Activated CD4-positive, alpha-beta T cell treated with anti-CD3 and anti-CD28 coated beads for 24 hours (primary cell): ENCODE measurements at places on chromosomes 3 and 15.

DNA sequence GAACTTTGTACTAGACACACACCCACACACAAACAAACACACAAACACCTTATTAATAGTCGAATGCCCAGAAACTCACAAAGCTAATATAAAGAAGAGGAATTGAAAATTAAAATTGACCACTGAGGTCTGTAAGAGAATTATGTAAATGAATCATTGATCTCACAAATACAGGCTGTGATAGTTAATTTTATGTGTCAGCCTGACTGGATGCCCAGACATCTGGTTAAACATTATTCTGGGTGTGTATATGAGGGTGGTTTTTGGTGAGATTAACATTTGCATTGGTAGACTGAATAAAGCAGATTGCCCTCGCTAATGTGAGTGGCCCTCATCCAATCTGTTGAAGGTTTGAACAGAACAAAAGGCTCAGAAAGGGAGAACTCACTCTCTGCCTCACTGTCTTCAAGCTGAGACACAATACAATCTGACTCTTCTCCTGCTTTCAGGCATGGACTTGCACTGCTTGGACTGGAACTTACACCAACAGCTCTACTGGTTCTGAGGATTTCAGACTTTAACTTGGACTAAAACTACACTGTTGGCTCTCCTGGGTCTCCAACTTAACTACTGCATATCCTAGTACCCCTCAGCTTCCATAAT, 199.4 kb upstream of the TTC14 start:
- no peak for DNase-seq

- DNase-seq = no peak
These were observed 64.9 kb downstream of the CMTM8 start for GRCh38 chr3:32303399-32303747.

DNA sequence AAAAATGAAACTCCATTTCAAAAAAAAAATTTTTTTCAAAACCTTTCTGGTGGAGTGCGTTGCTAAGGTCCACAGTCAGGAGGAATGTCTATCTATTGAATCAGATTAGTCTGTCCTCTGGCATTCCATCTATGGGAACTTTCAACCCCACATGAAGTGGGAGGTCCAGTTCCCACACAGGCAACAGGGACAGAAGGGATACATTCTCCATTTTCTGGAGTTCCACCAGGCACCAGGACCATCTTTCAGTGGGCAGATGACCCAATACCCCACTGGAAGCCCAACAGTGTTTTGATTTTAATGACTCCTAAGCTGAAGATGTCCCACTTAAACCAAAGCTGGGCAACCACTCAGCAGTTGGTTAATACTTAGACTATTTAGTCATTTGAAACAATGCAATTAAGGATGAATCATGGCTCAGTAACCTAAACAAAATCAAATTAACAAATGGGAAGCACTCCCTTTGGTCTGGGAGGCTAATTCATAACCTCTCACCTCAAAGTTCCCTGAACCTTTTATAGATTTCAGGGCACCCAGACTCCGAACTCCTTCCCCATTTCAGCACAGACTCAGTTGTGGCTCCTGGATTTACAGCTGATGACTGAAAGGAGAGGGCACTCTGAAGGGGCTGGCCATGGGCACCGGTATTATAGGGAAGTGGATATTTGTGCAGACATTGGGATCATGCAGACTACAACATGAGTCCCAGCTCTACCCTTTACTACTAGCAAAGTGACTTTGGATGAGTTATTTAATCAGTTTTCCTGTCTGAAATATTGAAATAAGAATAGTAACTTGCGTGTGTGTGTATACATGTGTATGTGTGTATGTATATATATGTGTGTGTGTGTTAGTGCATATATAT, 264.3 kb upstream of the LRTM1 start:
- DNase-seq = no peak

DNA sequence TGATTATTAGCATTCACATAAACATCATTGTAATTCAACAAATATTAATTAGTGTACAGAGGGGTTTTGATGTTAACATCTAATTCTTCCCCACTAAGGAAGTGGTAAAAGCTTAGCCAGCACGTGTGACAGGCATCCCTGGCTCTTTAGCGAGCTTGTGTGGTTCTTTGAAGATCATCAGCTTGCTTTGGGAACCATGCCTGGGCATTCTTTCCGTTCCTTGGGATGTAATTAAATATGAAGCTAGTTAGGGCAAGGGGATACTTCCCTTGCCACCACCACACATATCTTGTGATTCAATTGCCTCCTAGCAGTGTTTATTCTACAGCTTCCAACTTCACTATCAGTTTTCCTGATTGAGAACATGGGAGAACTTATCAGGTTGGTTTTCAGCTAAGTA, 246.5 kb downstream of the MYRIP start:
- no peak for DNase-seq

DNA sequence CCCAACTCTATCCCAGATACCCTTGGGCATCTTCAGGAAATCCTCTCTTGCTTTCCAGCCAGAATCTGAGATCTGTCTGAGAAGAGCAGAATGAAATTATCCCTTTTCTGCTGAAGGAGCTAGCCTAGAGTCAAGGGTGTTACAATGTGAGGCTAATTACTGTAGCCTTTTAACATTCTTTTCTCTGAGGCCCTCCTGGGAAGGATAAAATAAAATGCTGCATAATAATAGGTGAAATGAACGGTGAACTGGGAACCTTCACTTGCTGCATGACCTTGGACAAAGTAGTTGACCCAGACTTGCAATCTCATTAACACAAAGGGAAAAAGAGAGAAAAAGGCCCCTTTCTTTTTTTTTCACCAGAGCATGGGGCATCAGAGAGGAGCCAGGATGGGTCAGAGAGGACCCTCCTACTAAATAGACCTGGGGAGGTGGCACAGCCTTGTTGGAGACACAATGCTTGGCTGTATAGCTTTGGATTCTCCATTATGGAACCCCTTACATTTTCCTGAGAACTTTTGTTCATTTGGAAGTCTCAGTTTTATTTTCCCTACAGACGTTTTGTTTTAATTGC, 137.0 kb upstream of the LIPC start:
- DNase-seq = no peak

- no peak for DNase-seq
These were observed 87.9 kb downstream of the ARPP21 start for GRCh38 chr3:35727179-35727578.

DNA sequence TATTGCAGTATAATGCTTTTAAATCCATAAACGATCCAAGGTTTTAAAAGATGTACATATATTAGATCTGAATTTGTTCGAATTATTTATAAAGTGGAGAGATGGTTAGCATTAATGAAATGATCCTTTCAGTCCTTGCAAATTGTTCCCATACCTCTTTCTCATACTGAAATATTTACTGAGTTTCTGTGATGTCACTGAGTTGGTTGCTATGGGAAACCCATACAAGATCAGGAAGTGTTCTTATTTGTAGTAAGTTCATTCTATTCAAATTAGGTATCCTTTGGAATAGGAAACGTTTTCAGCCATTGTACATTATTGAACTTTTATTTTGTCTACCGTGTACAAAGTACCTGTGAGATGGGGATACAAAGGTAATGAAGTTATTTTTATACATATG, 73.2 kb upstream of the CHL1 start:
- DNase-seq = no peak

DNA sequence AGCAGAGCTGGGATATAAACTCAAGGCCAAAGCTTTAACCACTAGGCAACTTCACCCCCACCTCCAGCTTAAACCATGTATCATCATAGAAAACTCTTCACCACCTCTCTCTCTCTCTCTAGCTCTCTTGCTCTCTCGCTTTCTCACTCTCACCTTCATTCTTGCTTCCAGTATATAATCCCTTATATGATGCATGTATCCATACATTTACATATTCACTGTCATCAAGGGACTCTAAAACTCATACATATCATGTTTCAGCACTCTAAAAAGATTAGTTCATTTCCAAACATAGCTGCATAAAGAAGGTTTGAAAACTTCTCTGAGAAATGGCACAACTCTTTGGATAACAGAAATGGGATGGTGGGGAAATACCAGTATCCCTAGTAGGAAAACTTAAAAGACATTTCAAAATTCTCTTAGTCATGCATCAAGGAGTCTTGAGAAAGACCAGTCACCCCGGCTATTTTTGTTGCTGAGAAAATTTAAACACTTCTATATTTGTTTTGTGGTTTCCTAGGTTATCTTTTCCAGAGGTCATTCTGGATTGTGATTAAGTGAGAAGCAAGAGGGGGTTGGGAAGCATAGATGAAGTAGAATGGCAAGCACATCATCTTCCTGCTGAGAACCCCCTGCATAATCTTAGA, 447.8 kb upstream of the THBS1 start:
- DNase-seq = no peak

DNA sequence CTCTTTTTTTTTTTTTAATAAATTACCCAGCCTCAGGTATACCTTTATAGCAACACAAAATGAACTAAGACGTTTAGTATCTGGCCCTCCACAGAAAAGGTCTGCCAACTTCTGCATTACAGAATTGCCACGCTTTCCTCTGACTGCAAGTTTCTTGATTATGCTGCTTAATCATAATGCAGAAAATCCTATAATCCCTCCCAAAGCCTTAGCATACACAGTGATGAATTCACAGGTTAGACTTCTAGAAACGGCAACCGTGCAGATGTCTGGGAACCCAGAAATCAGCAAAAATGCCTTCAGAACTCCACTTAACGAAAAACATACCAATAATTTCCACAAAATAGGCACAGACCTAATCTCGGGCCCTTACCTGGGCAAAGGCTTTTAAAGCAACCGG, 144.7 kb upstream of the FRMD4B start:
- no peak for DNase-seq

DNA sequence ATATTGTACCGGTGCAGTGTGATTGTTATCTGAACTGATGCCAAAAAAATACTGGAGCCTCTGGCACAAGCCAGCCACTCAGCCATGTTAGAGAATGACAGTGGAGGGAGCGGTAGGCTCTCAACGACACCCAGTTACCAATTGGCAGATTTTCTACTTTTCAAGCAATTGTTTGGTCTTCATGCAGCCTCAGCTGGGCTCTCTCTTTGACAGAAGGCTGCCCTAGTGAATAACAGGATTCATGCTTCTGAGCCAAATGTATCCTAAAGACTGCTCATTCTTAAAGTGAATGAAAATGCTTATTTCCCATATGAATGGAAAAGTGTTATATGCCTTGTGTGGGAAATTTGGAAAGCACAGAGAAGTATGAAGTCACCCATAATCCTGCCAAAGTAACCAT, 261.2 kb upstream of the TRIM42 start:
- DNase-seq = no peak

DNA sequence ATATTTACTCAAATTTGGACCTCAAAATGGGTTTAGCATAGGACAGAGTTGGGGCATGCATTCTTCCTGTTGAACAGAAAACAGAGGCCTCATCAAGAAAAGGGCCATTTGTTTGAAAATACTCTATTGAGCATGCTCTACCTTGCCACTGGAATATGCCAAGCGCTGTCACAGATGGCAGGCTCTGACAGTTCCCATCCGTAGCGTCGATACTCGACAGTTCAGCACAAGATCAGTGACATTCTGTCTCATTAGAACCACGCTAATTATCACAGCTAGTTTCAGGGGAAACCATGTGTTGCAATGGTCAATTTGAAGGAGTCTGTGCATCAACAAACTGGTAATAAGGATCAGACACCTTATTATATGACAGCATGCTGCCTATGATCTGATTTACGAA, 54.5 kb downstream of the SATB1 start:
- DNase-seq = no peak

DNA sequence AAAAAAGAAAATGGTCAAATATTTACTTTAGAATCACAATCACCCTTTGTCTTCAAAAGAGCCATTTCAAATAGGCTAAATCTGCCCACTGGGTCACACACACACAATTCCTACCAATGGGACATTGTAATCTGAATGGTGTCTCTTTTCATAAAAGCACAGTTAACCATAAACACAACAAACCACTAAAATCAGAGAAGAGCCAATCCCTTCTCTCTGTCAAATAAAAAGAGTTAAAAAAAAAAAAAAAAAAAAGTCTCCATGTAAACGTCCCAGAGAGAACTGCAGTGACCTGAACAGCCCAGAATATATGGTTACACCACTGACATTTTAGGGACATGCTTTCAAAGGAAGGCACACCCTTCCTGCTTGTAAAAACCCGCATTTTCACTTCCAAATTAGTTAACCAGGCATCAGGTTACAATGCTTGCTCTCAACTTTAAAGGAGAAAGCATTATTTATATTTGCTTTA, 63.7 kb downstream of the PRICKLE2 start:
- no peak for DNase-seq

DNA sequence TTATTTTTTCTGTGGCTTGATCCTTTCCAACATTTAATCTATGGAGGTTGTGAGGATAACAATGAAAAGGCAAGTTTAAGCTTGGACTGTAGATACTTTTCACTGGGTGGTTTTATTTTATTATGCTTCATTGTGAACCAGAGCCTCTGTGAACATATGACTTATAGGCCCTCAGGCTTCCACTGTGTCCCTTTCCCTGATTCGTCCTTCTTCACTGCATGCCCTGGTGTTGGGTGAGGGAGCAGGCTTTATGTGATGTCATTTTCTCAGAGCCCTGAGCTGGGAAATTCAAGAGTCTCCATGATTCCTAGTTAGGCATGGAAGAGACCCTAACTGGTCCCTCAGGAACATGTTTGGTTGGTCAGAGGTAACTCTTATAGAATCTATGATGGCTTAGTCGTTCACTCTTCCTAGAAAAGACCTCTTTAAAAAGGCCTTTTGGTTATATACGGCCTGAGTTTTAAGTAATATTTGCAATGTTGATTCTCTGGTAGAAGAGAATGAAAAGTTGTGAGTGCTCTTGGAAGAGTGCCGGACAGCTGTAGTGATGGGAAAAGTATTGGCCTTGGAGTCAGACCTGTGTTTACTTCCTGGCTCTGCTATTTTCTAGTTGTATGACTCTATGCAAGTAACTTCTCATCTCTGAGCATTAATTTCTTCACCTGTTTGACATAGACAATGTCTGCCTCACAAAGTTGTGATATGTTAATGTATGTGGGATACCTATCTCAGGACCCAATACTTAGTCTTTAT, 168.4 kb downstream of the LPP start:
- no peak for DNase-seq

- DNase-seq = no peak
These were observed 135.4 kb downstream of the UACA start for GRCh38 chr15:70627734-70628548.

DNA sequence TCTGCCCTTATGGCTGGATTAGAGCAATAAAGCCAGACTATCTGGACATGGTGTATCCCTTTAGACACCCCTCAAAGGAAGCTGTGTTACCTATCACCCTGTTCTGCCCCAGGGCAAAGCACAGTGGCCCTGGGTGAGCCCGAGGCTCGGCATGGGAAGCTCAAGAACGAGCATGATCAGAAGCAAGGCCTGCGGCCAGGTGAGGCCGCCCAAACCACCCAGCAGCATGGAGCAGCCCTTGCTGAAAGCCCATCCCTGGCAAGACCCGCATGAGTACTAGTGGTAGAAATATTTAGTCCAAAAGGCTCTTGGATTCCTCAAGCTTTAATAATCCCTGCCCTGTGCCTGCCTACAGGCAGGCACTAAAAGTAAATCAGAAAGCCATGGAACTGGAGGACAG, 261.1 kb downstream of the MEX3B start:
- DNase-seq = no peak
